ENCODE measurements at places on chromosomes 12 and 14.

- no peak for DNase-seq
These were observed 35.9 kb downstream of the ALDH1L2 start for GRCh38 chr12:105048315-105048714.

DNA sequence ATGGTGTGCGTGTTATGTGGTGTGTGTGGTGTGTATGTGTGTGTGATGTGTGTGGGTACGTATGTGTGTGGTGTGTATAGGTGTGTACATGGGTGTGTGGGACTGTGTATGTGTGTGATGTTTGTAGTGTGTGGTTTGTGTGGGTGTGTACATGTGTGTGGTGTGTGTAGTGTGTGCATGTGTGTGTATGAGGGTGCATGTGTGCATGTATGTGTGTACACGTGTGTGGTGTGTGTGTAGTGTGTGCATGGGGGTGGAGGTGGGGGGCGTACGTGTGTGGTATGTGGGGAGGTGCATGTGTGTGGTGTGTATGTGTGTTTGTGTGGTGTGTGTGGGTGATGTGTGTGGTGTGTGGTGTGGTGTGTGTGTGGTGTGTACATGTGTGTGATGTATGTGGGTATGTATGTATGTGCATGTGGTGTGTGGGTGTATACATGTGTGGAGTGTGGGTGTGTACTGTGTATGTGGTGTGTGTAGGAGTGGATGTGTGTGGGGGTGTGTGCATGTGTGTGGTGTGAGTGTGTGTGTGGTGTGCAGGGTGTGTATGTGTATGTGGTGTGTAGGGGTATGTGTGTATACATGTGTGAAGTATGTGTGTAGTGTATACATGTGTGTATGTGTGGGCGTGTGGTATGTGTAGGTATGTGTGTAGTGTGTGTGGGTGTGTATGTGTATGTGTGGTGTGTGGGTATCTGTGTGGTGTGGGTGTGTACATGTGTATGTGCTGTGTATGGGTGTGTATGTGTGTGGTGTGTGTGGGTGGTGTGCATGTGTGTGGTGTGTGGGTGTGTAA lies 119.8 kb upstream of the GSC start:
- DNase-seq: no peak

- DNase-seq: no peak
These were observed 5.1 kb downstream of the MTRFR start for GRCh38 chr12:123238330-123238682.

GRCh38 chr12:119307747-119308146 lies 26.8 kb upstream of the CCDC60 start:
- DNase-seq: no peak

DNA sequence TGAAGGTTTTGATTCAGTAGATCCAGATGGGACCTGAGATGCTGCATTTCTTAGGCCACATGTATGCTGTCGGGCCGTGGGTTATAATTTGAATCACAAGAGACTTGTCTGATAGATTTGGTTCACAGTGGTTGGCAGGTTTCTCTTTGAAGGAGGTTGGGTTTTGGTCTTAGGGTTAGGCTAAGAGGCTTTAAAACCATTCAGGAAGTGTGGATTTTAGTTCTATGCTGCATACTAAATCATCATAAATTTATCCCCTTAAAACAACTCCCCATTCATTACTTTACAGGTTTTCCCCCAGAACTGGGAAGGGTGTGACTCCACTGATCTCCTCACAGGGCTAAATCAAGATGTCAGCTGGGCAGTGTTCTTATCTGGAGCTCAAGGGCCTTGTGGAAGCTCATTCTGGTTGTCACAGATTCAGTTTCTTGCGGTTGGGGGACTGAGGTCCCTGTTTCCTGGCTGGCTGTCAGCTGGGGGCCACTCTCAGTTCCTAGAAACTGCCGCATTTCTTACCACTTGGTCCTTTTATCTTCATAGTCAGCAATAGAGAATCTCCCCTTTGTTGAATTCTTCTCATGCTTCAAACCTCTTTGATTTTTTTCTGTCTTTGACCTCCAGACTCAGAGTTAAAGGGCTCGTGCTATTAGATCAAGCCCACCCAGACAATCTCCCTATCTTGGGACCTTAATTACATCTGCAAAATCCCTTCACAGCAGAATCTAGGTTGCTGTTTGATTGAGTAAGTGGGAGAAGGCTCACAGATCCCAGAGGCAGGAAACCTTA lies 20.6 kb upstream of the PCNX1 start:
- DNase-seq: peak; percentile 59

DNA sequence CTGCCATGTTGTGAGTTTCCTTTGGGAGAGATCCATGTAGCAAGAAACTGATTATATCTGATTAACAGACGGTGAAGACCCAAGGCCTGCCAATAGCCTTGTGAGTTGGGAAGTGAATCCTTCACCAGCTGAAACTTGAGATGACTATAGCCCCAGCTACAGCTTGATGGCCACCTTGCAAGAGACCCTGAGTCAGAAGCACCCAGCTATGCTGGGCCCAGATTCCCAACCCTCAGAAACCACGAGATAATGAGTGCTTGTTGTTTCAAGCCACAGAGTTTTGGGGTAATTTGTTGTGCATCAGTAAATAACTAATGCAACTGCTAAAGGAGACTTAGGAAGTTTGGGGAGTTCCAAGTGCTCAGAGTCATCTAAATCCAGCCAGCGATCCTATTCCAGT lies 80.3 kb downstream of the AVPR1A start:
- DNase-seq: no peak

DNA sequence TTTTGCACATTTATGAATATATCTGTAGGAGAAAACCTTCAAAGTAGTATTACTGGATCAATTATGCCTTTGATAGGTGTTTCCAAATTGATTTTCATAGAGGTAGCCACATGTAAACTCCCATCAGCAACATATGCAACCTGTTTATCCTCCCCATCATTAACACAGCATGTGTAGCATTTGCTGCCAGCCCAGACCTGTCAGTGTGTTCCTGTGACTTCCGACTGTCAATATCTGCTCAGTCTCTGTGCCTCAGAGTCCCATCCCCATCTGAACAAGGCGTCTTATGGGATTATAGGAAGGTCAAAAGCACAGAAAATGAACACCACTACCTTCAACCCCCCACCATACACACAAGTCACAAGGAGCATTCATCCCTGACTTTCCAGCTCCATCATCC lies 9.5 kb upstream of the CAPRIN2 start:
- DNase-seq: no peak

- DNase-seq: no peak
These were observed 43.9 kb downstream of the TTC9 start for GRCh38 chr14:70685474-70686197.

DNA sequence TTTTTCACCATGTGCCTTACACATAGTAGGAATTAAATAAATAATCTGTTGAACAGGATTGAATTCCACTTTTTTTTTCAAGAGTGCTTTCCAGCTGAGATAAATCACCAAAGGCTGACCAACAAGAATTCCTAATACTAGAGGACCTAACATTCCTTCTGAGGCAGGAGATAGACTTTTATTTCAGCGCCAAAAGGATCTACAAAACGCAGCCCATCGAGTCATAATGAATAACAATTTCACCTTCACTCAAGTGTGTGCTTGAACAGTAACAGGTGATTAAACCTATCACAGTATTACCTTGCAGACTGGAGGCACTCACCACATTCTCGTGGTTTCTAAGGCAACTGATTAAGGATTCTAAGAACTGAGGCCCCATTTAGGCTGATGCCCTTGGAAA lies 224.3 kb upstream of the ATP2B1 start:
- no peak for DNase-seq

DNA sequence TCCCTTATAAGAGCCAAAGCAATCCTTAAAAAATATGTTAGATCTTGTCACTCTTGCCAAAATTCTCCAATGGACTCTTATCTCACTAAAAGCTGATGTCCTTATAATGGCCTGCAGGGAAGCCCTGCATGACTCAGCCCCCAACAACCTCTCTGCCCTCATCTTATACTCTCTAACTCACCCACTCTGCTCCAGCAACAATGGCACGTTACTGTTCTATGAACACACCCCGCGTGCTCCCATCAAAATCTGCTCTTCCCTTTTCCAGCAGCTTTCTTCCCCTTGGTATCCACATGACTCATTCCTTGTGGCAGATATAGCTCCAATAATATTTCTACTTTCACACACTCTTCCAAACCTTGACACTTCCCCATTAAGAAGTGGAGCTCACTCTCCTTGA lies 108.1 kb downstream of the DENND5B start:
- no peak for DNase-seq

- no peak for DNase-seq
These were observed 4.8 kb downstream of the DGKA start for GRCh38 chr12:55935738-55936151.

DNA sequence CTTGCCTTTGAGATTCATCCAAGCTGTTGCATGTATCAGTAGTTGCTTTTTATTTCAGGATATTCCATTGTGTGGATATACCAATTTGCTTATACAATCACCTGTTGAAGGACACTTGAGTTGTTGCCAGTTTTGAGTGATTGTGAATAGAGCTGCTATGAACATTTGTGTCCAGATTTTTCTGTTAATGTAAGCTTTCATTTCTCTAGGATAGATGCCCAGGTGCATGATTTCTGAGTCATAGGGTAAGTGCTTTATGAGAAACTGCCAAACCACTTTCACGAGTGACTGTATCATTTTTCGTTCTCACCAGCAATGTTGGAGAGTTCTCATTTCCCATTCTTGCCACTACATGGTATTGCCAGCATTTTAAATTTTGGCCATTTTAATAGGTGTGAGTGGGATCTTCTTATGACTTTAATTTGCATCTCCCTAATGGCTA lies 434.6 kb upstream of the RGS6 start:
- DNase-seq: no peak

- DNase-seq: no peak
These were observed at the start of gene GLT8D2 for GRCh38 chr12:104049903-104050356. Gene GLT8D2, minus strand, starts transcription at chr12:104050187. Its CDS starts 30,539 bp downstream, at chr12:104019648.

Measured in Ammon's horn (tissue), 1 donor.